ENCODE measurements at places on chromosomes 12 and 14.

- no peak for DNase-seq
Measured at GRCh38 chr14:39491134-39491571, 58.9 kb upstream of the FBXO33 start.

- DNase-seq = no peak
Measured at GRCh38 chr14:104442631-104443390, 136.8 kb upstream of the C14orf180 start.

DNA sequence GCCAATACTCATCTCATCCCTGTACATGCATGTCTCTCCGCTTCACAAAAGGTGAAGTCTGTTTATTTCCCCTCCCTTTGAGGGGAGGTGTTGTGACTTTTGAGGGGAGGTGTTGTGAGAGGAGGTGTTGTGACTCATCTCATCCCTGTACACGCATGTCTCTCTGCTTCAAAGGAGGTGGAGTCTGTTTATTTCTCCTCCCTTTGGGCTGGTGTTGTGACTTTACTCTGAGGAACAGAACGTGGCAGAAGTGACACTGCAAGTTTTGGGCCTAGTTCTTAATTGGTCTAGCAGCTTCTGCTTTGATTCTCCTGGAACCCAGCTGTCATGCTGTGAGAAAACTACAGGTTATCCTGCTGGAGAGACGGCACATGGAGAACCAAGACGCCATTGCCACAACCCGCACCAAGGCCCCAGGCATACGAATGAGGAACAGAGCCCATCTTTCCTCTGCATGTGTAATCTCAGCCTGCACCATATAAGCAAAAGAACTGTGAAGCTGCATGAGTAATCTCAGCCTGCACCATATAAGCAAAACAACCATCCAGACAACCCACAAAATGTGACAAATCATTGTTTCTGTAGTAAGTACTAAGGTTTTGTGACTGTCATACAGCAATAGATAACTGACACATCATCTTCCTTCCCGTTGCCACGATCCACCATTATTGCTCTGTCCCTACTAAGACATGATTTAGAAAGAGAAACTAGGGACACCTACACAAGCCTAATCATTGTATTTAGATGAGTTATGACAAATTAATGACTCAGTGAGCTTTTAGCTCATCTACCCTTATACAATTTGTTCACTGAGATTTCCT, 30.0 kb downstream of the GALNT4 start:
- no peak for DNase-seq

GRCh38 chr14:97581016-97581415, 783.8 kb downstream of the VRK1 start:
- no peak for DNase-seq

GRCh38 chr14:105883066-105884005, 357.0 kb downstream of the TMEM121 start:
- no peak for DNase-seq

- no peak for DNase-seq
Measured at GRCh38 chr12:125512541-125513298, 447.5 kb downstream of the AACS start.

DNA sequence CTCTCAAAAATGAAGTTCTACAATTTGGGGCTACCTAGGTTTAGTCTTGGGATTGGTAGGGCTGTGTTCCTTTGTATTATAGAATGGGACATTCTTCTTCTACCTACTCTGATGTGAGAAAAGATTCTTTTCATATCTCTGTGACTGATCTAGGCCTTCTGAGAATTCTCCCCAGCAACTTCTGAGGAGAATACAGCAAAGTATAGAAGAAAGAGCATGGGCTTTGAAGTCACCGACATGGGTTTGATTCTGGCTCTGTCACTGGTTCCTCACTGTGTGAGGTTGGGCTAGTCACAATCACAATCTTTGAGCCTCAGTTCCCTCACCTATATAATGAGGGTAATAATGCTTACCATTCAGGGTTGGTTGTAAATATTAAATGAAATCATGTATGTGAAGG, 5.0 kb downstream of the ATN1 start:
- DNase-seq = no peak

DNA sequence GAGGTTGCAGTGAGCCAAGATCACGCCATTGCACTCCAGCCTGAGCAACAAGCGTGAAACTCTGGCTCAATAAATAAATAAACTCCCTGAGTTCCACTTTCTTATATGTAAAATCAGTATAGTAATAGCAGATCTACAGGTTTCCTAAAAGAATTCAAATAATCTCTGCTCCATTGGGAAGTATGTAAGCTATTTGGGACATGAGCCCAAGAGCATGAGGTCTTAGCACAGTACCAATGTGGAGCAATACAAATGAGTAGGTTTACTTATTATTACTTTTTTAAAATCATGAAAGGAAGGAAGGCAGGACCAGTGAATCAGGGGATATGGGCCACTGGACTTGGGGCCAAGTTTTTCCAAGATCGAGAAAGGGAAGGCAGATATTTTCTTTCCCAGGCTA, 216.9 kb upstream of the DIO2 start:
- no peak for DNase-seq

GRCh38 chr14:52868911-52869618, 77.7 kb upstream of the GNPNAT1 start:
- no peak for DNase-seq

- DNase-seq = no peak
Measured at GRCh38 chr12:84054811-84055210, 857.8 kb downstream of the SLC6A15 start.

- DNase-seq = no peak
Measured at GRCh38 chr14:63283884-63284248, 34.9 kb downstream of the GPHB5 start.

DNA sequence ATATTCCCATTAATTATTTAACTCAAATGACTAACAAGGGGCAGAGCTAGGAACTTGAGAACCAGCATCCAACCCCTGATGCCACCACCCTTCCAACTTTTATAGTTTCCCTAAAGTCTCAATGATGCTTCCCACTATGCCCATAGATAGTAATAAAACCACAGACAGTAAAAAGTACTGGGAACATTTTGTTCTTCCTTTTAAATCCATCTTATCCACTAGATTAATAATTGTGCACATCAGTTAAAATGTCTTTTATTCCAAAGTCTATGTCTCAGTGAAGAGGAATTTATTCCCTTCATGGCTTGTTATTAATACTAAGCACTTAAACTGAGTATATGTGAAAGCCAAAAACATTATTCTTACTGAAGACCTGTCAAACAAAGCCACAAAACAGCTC, 45.8 kb downstream of the SINHCAF start:
- no peak for DNase-seq

DNA sequence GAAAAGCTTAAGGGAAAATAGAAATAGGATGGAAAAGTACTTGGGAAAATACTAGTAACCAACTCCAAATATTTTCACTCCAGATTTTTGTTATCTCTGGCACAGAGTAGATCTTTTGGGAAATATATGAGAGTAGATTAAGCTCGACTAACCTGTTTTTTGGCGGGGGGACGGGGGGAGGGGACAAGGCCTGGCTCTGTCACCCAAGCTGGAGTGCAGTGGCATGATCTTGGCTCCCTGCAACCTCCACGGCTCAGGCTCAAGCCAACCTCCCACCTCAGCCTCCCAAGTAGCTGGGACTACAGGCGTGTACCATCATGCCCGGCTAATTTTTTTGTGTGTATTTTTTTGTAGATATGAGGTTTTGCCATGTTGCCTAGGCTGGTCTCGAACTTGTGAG, 4.8 kb downstream of the DHRS7 start:
- DNase-seq = no peak

DNA sequence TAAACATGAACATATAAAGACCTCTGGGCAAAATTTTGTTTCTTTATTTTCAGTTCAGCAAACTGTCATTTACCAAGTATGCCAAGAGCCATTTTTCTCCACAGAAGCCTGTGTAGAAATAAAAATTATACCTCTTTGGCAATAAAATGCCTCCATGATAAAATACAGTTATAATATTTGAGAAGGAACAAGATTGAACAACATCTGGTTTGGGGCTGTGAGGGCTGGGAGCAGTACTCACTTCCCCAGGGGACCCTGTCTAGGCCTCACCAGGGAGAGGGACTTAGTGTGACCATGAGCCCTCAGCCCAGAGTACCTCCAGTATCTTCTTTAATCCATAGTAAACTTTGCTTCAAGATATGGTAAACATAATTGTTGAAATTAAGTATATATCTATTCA, 65.1 kb downstream of the DAAM1 start:
- DNase-seq = no peak

DNA sequence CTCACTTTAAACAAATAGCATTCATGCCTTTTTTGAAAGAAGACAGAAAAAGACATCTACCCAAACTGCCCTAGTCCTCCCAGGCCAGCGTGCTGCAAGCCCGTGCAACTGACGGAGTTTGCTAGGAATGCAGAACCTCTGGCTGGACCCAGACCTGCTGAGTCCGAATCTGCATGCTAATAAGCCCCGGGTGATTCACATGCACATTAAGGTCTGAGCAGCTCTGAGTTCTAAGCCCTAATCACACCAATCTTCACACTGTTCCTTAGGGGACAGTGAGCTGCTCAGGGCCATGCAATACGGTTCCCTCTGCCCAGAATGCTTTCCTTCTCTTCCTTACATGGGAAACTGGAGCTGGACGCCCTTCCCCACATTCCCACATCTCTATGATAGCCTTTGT, 25.2 kb downstream of the HAL start:
- DNase-seq = peak; percentile 22

GRCh38 chr12:52616680-52617402, 1.5 kb downstream of the KRT73 start:
- no peak for DNase-seq

DNA sequence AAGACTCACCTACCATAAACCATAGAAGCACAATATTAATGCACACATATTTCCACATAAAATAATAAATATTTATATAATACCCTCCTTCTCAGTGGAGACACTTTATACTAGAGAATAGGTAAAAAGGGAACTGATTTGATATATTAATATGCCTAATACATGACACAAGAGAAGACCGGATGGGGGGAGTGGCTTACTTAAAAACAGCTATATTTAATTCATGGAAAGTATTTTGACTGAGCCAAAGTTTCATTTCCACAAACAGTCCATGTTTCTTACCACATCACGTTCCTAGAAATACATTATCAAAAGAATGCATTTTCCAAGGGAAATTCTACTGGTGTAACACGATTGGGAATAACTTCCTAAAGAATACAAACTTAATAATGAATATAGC, 63.4 kb downstream of the ITPR2 start:
- no peak for DNase-seq

GRCh38 chr14:77663293-77663692, 44.5 kb downstream of the ALKBH1 start:
- peak; percentile 84 for DNase-seq

DNA sequence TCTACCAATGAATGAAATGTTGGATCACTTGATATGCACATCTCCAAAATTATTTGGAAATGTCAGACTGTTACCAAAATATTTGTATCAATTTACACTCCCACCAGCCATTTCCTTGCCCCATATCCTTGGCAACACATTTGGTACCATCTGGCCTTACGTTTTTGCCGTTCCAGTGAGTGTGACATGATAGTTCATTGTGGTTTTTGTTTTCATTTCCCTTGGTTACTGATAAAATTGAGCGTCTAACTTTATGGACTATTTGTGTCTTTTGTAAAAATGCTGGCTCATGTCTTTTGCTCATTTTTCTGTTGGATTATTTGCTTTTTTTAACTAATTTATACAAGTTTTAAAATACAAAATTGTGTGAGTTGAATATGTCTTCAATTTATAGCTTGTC, 11.0 kb downstream of the KLHDC1 start:
- DNase-seq = no peak

- DNase-seq = no peak
Measured at GRCh38 chr14:67167420-67168109, 21.7 kb upstream of the GARIN2 start.

DNA sequence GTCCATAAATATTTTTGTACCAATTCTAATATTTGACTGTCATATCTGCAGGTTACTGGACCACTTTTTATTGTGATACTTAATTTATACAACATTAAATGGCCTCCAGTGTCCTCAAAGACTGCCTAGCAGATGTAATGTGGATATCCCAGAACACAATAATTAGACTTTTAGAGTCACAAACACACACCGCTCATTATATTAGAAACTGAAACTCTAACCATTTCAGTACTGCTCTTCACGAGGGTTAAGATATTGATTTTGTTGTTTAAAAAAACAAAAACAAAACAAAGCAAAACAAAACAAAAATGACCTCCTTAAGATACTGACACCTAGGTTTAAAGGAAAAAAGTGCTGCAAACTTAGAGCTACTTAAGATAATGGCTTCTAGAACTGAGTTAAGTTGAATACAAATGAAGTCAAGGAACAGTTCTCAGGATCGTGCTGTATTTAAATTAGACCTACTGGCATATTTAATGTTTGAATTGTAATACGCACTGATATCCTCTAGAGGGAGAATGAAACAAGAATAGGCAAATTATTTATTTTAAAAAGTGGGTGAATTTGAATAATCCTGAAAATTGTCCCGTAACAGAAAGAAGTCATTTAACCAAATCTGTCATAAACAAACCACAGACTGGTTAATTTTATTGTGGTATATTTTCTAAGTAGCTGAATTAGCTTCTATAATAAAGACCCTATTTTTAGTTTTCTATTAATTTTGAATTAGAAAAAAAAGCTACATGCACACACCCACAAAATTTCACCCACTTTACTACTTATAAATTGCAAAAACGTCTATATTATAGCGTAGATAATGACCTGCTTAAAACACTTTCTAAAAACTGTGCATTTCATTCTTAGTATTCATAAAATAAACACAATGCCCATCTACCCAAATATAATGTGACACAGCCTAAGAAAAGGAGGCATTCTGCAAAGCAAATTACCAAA, 395.2 kb upstream of the DCN start:
- no peak for DNase-seq

DNA sequence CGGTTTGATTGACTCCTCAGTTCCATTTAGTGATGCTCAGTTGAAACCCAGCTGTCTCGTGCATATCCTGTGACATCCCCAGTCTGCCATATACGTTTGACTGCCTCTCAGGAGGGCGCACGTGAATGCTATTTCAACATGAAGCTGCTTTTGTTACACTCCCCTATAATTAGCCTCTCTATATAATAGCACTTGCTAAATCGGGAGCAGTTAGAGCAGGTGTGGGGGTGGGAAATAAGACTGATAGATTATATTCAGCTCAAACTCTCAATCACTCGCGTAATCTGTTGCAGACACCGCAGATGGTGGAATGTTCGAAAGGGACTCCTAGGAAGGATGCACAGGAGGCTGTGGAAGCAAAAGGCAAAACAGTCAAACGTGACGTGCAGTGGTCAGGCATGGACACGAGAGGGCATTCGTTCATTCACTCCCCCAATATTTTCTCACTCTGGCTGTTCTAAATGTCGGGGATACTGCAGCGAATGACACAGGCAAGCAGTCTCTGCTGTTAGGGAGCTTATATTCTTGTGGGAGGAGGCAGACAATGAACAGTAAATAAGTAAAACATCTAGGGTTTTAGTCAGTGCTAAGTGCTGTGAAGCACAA, 29.8 kb downstream of the KCNA1 start:
- no peak for DNase-seq
